NCI-H1092 treated with DMSO at 0.1 percent for 48 hours (cell line): ENCODE measurements at places on chromosomes 12 and 14.

GRCh38 chr14:103191844-103192243 is 68.6 kb downstream of the TNFAIP2 start:
- no peak for DNase-seq

GRCh38 chr12:45350861-45351260 is 135.0 kb downstream of the ANO6 start:
- DNase-seq = no peak

DNA sequence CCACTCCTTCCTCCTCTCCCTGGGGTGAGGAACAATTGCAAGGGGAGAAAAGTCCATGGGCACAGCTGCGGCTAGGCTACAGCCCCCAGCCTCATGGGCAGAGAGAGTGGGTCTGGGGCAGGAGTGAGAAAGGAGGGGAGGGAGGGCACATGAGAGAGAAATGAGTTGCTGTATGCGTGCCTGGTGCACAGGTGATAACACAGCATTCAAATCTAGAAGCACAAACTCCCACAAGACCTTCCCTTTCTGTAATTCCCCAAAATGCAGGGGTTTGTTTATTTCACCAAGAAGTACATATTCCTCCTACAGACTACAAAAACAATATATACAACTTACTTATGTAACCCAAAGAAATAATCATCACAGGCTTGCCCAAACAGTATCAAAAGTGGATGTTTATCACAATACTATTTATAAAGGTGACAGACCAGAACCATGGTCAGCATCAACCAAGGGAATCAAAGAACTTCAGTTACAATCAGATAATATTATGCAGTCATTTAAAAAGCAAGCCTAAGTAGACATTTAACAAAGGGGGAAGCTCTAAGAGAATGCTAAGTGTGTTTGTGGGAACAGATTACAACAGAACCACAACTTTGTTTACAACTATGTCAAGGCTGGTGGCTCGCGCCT is 54.2 kb downstream of the ITPK1 start:
- DNase-seq = no peak

GRCh38 chr12:124487834-124488165 is 79.6 kb downstream of the NCOR2 start:
- no peak for DNase-seq

DNA sequence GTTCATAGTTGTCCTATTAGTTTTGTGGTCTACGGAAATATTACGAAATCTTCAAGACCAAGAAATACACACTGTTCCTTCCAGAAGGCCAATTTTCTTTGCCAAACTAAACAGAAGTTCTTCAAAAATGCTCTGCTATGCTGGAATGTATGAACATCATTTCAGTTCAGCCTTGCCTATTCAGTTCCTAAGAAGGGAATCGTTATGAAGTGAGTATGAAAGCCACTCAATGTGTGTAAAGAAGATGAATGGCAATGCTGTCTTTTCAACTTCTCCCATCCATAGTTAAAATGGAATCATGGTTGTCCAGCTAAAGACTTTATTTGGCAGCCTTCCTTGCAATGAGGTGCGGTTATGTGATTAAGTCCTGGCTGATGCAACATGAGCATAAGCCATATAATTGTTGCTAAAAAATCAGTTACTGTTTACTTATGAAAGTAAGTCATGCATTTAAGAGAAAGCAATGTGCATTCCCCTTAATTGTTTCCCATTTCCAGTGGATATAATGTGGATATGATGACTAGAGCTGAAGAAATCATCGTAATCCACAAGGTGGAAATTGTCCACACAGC is 73.8 kb upstream of the PTPRR start:
- DNase-seq = no peak

- peak; percentile 82 for DNase-seq
Observed at GRCh38 chr14:30214461-30215090, 286.9 kb upstream of the PRKD1 start.

DNA sequence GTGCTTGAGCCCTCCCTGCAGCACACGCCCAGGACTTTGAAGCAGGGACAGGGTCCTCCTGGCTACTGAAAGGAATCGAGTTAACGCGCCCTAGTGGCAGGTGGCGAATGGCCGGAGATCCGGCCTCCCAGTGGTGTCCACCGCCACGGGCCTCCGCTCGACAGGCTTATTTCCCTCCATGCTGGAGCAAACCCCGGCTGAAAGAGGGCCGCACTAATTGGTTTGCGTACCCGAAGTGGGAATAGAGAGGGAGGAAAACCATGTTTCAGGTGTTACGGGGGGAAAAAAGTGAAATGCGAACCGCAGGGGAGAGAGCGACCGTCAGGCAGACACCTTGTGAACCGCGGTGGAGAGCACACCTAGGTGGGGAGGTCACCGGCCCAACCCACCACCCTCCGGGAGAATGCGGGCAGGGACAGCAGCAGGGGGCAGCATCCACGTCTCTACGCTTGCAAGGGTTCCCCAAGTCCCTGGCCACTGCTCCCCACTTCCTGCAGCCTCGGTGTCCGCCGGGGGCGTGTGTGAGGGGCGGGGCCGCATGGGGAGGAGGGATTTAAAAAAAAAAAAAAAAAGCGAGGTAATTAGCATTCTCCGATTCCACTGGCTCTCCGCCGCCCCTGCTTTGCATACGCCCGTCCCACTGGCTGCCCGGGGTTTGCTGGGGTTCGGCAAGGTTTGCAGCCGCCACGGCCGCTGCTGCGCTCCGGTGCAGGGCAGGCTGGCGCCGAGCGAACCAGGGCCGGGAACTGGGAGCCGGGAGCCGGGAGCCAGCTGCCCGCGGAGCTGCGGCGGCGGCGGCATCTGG is 224.6 kb upstream of the CRY1 start:
- peak; percentile 88 for DNase-seq

DNA sequence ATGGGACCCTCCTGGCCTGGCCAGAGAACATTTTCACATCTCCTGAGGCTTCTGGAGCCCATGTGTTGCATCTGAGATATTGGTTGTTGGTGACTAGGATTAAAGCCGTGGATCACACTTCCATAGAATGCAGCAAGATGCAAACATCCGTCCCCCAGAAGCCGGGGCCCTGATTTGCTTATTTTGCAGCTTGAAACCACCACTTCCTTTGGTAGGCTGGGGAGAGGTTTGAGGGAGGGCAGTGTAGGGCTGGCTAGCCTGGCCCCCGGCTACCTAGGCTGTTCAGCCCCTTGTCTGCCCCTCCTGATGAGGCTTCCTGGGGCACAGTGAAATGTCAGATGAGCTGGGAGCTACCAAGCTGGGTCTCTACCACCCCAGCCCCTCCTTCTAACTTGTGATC is 209.7 kb upstream of the PWP1 start:
- no peak for DNase-seq

DNA sequence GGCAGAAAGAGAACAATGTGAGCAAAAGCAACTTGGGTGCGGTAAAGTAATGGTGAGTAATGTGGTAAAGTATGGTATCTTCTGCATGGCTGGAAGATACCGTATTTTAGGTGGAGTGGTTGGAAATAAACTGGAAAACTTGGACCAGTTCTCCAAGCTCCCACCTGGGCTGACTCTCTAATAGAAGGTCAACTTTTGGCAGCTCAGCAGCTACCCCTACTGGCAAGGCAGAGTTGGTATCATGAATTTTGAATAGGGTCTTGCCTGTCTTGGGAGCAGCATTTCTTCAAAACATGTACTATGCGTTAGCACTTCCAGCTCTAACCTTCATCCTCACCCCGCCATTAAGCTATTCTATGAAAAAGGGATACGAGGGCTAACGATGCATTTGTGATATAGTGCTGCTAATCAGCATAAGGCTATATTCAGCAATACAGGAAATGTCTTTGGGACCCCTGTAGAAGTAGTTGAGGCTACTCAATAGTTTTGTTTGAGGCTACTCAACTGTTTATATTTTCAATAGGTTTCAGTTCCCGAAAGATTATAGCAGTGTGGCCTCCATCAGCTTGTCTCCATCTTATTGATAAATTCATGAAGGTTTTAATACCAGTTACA is 276.3 kb upstream of the FAR2 start:
- DNase-seq = peak; percentile 15

- DNase-seq = no peak
Observed at GRCh38 chr12:56208006-56208405, 13.7 kb downstream of the RNF41 start.

DNA sequence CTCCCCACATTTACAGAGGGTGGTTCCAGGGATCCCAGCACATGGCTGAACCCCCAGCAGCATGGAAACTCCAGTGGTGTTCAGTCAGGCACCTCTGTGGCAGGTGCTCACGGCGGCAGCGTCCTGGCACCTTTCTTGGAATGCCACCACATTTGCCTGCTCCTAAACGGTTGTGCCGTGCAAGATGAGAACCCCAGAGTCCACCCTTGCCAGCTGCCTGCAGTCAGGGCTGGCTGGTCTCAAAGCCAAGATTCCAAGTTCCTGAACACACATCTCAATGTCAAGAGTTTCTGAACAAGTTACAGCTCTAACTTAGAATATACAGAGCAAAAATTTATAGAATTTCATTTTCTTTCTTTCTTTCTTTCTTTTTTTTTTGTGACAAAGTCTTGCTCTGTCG is 38.7 kb downstream of the DDX51 start:
- no peak for DNase-seq

DNA sequence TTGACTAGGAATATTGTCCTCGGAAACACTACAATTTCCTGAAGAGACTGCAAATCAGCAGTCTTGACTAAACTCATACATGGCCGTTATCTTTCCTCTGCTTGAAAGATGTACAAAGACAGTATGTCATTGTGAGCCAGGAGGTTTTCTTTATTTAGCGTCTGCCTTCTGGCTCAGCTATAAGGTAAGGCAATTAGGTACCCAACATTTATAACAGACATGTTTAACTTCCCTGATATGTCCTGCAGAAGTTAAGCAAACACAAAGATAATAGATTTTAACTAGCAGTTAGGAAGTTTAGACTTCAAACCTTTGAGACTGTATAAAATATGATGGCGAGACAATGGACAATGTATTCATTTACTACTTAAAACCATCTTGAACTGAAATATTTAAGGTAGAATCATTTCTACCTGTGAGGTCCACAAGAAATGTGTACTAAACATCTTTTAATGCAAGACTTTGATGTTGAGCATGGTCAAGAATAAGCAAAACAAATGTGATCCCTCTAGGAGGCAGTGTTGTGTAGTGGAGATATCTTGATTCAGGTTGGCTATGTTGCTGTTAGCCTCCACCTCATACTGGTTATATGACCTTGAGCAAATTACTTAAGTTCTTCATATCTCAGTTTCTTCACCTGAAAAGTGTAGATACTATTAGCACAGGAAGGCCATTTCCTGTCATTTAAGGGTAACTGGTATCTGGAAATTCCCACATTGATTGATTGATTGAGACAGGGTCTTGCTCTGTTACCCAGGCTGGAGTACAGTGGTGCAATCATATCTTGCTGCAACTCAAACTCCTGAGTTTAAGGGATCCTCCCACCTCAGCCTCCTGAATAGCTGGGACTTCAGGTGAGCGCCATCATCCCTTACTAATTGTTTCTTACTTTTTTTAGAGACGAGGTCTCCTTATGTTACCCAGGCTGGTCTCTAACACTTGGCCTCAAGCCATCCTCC is 96.3 kb upstream of the EEA1 start:
- DNase-seq = peak; percentile 59

DNA sequence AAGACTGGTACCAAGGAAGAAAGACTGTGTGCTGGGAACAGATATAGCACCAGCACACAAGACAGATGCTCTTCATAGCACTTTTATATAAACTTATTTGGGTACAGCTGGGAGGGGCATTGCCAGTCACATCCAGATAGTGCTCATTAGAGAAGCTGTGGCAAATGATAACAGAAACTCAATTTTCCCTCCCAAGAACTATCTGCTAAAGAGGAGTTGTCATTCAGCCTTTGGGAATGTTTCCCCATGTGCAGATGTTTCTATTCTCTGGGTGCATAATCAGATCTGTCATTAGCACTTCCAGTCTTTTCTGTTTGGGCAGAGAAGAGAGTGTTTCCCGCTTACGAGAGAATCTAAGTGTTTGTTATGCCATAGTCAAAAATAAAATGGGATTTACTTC is 714.9 kb upstream of the MDGA2 start:
- no peak for DNase-seq

DNA sequence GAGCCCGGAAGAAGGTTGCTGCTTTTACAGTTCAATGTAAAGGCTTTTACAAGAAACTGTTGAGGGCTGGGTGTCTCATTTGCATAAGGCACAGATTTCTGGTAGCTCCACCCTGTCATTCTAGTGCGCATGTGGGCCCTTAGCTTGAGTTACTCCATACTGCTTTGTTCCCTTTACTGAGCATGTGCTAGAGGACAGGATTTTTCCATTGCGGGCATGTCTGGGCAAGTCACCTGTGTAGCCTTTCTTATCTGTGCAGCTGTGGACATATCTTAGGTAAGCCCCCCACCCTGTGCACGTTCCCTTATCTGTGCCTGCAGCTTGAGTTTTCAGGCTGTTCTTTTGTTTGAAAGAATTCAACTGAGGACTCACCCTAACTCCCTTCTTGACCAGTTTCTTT is 56.2 kb upstream of the ARHGAP5 start:
- no peak for DNase-seq

DNA sequence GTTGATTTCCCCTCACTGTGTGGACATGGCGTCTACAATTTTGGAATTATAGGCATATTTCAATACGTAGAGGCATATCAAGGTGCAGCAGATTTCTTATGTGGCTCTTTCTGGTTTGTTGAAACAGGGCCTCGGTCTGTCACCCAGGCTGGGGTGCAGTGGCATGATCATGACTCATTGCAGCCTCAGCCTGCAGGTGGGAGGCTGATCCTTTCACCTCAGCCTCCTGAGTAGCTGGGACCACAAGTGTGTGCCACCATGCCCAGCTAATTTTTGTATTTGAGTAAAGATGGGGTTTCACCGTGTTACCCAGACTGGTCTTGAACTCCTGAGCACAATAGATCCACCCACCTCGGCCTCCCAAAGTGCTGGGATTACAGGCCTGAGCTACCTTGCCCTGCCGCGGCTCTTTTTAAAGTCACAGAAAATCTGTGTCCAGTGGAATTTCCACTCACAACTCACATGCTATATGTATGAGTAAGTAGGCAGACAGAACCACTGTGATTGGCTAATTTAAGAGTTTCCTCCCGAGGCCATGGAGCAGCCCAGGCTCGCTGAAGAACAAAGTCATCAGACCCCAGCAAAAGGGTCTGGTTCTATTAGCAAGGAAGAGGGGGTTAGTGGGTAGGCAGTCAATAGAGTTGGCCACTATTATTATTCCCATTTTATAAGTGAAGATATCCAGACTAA is 9.1 kb downstream of the GNG2 start:
- no peak for DNase-seq

DNA sequence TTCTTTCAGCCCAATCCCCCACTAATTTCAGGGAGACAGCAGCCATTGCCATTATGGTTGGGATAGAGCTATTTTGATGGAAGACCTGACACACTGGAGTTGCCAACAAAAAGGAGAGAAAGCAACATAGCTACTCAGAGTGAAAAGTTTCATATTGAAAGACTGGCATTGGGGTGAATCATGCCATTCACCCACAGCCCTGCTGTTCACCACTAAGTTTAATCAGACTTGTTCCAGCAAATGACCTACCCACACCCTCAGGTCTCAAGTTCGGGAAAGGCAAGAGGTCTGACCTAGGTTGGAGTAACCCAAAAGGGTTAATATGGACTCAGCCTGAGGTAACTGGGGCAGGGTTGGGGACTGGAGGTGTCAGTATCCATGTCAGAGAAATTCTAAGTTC is 169.2 kb downstream of the PAWR start:
- no peak for DNase-seq
